ENCODE measurements at places on chromosomes 5 and 9.

DNA sequence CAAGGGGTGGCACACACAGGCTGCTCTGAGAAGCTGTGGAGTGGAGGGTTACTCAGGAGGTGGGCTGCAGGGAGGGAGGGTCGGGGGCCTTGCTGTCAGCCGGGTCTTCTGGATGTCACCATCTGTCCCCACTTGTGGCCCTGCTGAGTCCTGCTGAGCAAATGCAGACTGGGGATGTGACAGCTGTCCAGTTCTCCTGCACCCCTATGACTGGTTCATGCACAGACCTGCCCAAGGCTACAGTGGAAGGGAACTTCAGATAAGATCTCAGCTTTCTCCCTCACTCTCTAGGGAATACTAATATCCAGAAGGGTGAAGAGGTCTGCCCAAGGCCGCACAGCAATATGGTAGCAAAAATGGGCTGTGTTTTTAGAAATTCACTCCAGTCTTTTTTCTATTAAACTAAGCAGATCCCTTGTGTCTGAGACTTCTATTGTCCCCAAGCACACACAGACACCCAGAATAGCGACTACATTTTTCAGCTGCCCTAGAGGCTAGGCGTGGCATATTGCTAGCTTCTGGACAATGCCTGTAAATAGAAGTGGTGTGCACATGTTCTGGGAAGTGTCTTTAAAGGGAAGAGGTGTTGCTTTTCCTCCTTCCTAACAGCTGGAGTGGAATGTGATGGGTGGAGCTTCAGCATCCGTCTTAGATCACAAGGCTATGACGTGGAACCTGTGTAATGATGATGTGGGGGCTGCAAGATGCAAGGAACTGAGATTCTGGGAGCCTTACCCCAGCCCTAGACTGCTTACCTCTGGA, 51.1 kb upstream of the TBC1D2 start:
- DNase-seq, result no peak

DNA sequence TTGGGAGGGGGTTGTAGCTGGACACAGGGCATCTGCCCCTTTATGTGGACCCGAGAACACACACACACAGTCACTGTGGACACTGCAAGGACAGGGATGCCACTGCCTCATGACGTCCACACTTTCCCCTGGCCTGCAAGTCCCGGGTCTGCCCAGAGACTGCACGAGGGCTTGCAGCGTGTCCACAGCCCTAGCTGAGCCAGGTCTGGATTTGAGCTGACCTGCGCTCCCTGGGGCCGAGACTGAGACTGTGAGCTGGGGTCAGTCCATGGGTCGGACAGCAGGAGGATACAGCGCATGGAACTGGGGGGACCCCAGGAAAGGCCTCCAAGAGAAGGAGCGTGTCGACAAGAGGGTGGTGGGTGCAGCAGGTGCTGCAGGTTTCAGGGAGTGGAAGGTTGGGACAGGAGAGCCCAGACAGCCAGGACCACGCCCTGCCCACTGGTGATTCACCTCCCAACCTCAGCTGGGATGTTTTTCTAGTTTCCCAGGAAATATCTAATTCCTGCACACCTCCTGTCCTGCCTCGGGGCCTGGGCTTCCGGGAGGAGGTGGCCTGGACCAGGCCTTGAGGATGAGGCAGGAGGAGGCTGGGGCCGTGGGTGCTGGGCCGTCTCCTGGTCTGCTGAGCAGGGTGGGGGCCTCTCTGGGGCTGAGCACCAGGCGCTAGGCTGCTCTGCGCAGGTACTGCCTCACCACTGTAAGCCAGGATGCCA, 806 bp upstream of the RNF224 start:
- no peak for DNase-seq

GRCh38 chr5:175674731-175675346, 17.0 kb downstream of the HRH2 start:
- no peak for DNase-seq

- DNase-seq, result no peak
Observed at GRCh38 chr9:112218908-112219307, 43.8 kb upstream of the SUSD1 start.

DNA sequence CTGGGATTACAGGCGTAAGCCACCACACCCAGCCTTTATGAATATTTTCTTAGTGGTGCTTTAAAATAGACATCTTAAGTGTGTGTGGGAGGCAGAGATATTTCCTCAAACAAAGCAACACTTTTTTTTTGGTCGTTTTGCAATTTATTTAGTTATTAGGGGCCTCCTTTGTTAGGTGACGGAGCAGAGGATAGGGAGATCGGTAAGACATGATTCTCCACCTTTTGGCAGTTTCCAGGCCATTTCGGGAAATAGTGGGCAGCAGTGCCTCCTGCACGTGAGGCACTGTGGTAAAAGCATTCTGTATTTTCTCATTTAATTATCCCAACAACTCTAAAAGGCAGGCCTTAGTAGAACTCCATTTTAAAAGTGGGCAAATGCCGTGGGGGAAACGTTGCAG, 1.9 kb downstream of the OCLN start:
- no peak for DNase-seq

DNA sequence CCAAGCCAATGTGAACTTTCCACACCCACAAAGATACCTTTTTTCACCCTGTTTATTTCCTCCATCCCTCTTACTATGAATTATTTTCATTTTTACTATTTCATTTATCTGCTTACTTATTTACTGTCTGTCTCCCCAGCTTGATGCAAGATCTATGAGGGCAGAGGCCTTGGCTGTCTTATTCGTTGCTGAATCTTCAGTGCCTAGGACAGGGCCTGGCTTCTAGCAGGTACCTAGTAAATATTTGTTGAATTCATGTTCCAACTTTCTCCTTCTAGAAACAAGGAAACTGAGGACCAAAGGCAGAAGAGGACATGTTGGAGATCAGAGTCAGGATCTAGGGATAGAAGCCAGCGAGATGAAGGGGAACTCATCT, 543 bp upstream of the DNM1 start:
- no peak for DNase-seq

DNA sequence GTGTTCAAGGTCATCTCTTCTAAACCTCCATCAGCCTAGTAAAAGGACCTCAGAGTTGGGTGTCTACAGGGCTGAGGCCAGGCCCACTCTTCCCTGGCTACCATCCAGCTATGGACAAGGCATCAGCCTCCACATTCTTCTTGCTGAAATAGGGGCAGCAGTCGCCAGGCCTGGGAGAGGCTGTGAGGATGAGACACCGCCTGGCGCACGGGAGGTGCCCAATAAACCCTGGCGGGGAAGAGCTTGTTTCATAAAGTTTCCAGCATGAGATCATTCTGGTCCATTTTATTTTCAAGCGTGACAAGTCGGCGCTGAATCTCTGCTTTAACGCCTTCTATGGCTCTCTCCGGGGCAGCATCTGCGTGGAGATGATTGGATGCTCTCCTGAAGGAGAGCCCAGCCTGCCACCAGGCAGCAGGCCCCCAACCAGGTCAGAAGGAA, 153.4 kb downstream of the OLFM1 start:
- no peak for DNase-seq

- no peak for DNase-seq
Observed at GRCh38 chr9:134940236-134941208, 22.8 kb upstream of the FCN1 start.

DNA sequence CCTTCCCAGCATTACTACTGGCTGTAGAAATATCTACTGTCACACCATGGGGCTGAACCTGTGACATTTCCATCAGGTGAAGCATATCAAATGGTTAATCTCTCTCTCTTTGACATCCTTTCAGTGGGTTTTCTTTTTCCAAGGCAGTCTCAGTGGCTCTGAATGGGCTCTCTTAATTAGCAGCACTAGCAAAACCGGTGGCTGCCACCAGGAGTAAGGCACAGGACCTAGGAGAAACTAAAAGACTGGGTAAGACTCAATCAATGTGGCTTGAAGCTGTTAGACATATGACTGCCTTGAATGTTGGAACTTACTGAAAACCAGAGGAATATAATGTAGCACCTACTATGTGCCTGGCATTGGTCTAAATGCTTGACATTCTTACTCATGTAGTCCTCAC, 445.0 kb upstream of the KIF2A start:
- DNase-seq, result no peak

DNA sequence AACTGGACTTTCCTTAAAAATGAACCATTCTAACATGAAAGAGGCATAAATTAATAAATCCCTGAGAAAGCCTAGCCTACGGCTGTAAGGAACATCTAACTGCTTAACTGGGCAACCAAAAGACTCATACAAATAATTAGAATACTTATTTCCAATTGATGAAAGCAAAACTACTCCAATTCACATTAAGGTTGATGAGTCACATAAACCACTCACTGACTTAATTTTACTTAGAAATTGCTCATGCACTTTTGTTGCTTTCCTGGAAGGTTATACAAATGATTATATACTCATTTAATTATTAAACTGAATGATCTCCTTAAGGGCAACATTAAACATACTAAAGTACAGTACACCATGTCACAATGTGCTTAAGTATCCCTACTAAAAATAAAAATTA, 101.9 kb downstream of the NFIB start:
- no peak for DNase-seq

DNA sequence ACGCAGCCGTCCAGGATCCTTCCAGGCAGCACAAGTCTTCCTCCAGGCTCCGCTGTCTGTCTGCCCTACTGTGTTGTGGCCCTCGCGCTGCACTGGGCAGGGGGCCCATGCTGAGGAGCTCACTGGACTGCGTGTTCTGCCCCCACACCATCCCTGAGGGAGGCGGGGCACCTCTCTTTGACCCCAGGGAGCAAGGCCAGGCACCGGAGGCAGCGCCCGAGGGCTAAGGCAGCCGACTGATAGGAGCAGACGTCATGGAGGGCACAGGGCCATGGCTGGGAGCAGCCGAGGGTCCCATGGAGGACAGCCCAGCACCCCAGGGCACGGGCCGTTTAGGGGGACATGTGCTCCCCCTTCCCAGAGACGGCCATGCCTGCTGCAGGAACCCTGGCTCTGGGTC, 46.7 kb downstream of the KCNT1 start:
- DNase-seq, result no peak

DNA sequence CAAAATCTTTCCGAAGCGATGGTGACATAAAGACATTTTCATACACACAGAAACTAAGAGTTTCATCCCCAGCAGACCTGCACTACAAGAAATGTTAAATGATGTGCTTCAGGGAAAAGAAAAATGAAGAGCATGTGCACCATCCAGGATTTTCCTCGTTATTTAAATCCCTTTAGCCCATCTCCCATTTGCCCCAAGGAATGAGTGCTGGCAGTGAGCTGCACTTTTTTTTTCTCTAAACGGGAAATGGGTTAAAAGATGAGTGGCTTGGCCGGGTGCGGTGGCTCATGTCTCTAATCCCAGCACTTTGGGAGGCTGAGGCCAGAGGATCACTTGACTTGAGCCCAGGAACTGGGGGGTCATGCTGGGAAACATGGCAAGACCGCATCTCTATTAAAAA, 6.8 kb upstream of the LRRC14B start:
- DNase-seq, result no peak

DNA sequence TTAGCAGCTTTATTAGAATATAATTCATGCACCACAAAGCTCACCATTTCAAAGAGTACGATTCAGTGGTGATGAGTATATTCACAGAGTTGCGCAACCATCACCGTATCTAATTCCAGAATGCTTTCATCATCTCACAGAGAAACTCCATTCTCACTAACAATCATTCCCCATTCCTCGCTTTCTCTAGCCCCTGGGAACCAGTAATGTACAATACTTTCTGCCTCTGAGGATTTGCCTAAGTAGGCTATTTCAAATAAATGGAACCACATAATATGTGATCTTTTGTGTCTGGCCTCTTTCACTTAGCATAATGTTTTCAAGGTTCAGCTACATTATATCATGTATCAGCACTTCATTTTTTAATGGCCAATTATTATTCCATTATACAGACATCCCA, 145.1 kb upstream of the ADAMTS16 start:
- DNase-seq, result no peak

- DNase-seq, result no peak
Observed at GRCh38 chr5:133403741-133404364, 208.5 kb downstream of the FSTL4 start.

GRCh38 chr9:26310294-26310693, 582.3 kb downstream of the CAAP1 start:
- DNase-seq, result no peak

DNA sequence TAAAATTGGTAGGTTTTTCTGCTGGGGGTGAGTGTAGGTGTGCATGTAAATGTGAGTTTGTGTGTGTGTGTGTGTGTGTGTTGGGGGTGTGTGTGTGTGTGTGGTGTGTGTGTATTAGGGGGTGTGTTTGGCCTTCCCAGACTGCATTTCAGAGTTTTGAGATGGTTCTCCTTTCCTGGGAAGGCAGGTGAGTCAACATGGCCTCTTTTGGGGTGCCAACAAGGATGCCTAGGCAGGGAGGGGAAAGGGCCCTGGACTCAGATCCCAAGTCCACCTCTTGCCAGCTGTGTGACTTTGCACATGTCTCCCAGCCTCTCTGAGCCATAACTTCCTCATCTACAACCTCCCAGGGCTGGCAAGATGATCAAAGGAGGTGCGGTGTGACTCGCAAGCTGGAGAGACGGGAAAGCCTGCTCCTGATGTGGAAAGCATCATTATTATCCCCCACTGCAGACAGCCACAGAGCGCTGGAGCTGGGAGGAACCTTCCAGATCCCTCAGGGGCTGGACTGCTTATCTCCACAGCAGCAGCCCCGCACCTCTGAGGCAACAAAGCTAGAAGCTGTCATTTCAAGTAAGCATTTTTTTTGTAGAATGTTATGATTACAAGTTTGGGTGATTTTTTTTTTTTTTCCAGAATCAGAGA, 63.5 kb upstream of the TBC1D2 start:
- no peak for DNase-seq

GRCh38 chr9:129557192-129558036, 63.5 kb downstream of the C9orf50 start:
- DNase-seq, result no peak

DNA sequence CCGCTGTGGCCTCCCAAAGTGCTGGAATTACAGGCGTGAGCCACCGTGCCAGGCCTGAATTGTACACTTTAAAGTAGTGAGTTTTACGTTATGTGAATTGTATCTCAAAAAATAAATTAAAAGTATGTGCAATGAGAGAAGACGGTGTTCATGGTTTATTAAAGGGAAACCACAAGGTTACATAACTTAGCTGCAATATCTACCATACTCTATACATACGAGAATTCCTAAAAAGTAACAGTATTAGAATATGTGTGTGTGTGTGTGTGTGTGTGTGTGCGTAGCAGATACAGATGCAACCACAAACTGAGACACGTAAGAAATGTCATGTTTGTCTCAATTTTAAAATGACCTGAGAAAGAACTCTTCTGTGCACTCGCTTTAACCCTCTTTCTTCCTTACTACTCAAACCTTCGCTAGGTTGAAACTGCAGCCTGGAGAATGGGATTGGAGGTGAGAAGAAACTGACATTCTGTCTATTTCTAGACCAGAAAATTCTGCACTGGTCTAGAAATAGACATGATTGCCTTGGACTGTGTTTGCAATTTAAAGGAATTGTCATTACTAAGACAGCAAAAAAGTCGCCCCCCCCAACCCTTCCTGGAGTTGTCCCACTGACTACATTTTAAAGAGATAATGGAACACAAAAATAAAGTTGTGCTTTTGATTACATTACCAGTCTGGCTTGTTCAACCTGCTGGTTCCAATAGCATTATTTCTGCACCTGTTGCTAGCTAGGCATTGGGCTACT, 167.0 kb downstream of the RGS3 start:
- DNase-seq, result no peak

GRCh38 chr5:60230456-60230855, 336.9 kb upstream of the PDE4D start:
- DNase-seq, result no peak

- no peak for DNase-seq
Observed at GRCh38 chr9:74255489-74255984, 241.6 kb upstream of the RORB start.

GRCh38 chr5:59296317-59297264, 596.9 kb downstream of the PDE4D start:
- no peak for DNase-seq

GRCh38 chr5:45521067-45521466, 175.1 kb downstream of the HCN1 start:
- DNase-seq, result no peak

- no peak for DNase-seq
Observed at GRCh38 chr9:134909511-134910481, 7.9 kb downstream of the FCN1 start.

All from stimulated activated CD4-positive, alpha-beta T cell treated with anti-CD3 and anti-CD28 coated beads, Interleukin-2, amount 100 ng/mL, for 4 hours (primary cell).